Stimulated activated naive CD4-positive, alpha-beta T cell treated with Interleukin-2 at 50 U/mL for 16 hours (primary cell): ENCODE measurements at places on chromosomes 7 and 10.

DNA sequence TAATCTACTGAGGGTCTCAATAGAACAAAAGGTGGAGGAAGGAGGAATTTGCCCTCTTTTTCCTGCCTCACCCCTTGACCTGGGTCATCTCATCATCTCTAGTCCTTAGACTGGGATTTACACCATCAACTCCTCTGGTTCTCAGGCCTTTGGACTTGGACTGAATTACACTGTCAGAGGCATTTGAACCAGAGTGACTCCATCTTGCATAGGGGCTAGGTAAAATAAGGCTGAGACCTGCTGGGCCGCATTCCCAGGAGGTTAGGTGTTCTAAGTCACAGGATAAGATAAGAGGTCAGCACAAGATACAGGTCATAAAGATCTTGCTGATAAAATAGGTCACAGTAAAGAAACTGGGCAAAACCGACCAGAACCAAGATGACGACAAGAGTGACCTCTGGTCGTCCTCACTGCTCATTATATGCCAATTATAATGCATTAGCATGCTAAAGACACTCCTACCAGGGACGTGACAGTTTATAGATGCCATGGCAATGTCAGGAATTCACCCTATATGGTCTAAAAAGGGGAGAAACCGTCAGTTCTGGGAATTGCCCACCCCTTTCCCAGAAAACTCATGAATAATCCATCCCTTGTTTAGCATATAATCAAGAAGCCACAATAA lies 84.0 kb downstream of the C1GALT1 start:
- DNase-seq, result no peak

DNA sequence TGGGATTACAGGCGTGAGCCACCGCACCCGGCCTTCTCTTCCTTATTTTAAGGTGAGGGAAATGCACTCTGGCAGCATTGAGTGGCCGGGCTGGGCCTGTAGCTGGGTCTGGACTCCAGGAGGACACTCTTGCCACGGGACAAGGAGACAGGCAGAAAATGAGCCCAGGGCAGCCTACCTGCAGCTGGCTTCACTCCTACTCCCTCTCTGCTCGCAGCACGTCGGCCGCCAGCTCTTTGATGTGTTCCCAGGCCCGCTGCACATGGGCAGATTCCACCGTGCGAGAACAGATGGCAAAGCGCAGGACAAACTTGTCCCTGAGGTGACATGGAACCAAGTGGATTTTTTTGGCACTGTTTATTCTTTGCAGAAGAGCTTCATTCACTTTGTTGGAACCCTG lies 12.9 kb upstream of the FIGNL1 start:
- no peak for DNase-seq

- no peak for DNase-seq
Observed at GRCh38 chr7:103432712-103433111, 13.3 kb downstream of the SLC26A5 start.

DNA sequence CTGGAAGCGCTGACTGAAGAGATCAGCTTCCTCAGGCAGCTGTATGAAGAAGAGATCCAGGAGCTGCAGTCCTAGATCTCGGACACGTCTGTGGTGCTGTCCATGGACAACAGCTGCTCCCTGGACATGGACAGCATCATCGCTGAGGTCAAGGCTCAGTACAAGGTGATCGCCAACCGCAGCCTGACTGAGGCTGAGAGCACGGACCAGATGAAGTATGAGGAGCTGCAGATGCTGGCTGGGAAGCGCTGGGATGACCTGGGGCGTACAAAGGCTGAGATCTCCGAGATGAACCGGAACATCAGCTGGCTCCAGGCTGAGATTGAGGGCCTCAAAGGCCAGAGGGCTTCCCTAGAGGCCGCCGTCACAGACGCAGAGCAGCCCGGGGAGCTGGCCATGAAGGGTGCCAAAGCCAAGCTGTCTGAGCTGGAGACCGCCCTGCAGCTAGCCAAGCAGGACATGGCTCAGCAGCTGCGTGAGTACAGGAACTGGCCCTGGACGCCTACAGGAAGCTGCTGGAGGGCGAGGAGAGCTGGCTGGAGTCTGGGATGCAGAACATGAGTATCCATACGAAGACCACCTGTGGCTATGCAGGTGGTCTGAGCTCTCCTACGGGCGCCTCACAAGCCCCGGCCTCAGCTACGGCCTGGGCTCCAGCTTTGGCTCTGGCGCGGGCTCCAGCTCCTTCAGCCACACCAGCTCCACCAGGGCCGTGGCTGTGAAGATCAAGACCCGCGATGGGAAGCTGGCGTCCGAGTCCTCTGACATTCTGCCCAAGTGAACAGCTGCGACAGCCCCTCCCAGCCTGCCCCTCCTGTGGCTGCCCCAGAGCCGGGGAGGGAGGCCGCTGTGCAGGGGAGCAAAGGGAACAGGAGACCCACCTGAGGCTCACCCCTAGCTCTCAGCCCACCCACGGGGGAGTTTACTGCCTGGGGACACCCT lies 24.9 kb upstream of the AMPH start:
- no peak for DNase-seq

GRCh38 chr10:69815104-69815503 lies 13.4 kb downstream of the COL13A1 start:
- DNase-seq, result no peak

- DNase-seq, result no peak
Observed at GRCh38 chr7:155941688-155942087, 129.4 kb upstream of the SHH start.
